ENCODE measurements at places on chromosomes 4 and X. TPM values are rescaled to one million over a fixed set of nuclear protein-coding genes. Genes with fewer than 3 reads are reported as not detected.

Gene LRP2BP
- total RNA-seq = 0.46 TPM

Gene SAGE1
- total RNA-seq = not detected

Gene HTN3
- total RNA-seq = not detected

Gene P2RY10
- total RNA-seq = 5.0 TPM

Gene CMC4
- total RNA-seq = 28.0 TPM

Gene PDGFRA
- total RNA-seq = 95.2 TPM

Gene KCTD8
- 2.1 TPM for total RNA-seq

GRCh38 chrX:77935886-77936285 lies 25.4 kb downstream of the ATP7A start:
- DNase-seq = no peak

GRCh38 chr4:182400081-182400480 lies 156.9 kb downstream of the TENM3 start:
- no peak for DNase-seq

DNA sequence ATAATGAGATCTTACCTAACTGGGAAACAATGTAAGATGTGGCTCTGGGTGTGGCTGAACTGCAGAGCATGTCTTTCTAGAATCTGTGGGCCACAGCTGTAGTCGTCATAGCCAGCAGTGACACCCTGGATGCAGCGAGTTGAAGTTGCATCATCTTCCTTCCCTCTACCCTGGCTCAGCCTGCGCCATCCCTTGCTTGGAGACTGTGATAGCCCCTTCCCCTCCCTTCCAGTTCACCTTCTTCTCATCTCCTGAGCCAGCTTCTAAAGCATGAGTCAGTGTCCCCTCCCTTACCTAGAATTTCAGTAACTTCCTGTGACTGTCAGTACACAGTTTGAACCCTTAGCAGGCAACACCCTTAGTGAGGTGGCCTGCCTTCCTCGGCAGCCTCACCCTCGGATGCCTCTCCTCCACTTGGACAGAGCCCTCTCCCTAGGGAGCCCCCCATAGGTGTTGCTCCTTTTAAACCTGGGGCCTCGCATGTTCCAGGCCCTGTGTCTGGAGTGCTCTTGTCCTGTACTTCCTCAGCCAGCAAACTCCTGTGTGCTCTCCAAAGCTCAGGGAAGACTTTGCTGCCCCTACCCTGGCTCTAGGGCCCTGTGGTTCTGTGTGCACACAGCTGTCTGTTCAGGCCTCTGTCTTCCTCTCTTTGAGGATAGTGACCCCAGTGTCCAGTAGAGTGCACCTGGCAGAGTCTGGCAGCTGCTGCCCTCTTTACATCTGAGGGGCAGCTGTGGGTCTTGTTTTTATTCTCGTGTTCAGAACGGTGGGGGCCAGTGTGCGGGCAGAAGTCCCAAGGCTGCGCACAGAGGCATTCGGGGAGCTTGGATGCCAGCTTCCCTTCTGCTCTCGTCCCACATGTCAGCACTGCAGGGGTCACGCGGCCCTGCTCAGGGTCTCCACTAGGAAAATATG lies 43.7 kb upstream of the TADA2B start:
- DNase-seq = no peak

GRCh38 chr4:17092736-17093437 lies 194.4 kb upstream of the LDB2 start:
- DNase-seq = peak; percentile 24

GRCh38 chrX:38817004-38817703 lies 15.9 kb downstream of the MID1IP1 start:
- DNase-seq = no peak

GRCh38 chr4:54643958-54644751 lies 13.6 kb upstream of the KIT start:
- DNase-seq = no peak

GRCh38 chrX:136667446-136668168 lies 19.6 kb downstream of the CD40LG start:
- DNase-seq = no peak
